ENCODE measurements at places on chromosomes 12 and 14. TPM values are rescaled to one million over a fixed set of nuclear protein-coding genes. Genes with fewer than 3 reads are reported as not detected.

The OASL gene
- polyA plus RNA-seq = 1.0 TPM

- DNase-seq = no peak
Observed at GRCh38 chr12:19991146-19991545, 377.2 kb upstream of the PDE3A start.

- no peak for DNase-seq
Observed at GRCh38 chr14:32190673-32191072, 11.2 kb upstream of the RNU6-7 start.

DNA sequence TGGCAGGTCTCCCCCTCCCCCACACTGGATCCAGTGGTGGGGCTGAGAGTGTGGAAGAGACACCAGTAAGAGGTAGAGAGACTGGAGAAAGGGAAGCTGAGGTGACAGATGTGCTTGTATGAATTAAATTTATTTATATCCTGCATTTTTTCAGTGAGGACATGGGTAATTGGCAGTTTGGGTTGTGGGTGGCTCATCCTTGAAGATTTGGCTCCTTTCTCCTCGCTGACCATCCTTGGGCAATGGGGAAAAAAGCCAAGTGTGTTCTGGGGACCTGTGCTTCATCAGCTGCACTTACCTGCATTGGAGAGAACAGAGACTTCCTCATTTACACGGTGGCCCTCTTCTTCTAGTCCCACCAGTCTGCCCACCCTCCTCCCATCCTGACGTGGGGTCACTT is 86.4 kb downstream of the RFX4 start:
- no peak for DNase-seq

DNA sequence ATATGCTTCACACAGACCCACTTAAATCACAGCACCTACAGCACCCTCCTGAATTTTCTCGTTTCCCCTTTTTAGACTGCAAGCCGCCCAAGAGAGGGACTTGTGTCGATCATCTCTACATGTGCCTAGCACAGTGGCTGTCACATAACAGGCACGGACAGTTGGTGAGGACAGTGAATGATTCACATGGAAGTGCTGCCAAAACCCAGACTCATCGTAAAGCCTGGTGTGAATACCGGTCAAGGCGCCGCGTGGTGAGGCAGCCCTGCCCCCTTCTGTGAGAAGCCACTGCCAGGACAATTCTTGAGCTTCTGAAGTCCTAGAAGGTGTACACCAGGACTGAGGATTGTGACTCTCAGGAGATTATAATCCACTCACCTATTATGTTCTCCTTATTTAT is 44.3 kb downstream of the ATG2B start:
- DNase-seq = no peak

Measured in kidney (tissue), 22 donors.